Stimulated activated CD8-positive, alpha-beta memory T cell treated with anti-CD3 and anti-CD28 coated beads, Interleukin-12 subunit alpha, Interleukin-12 subunit beta, amount 100 ng/mL, for 4 hours (primary cell): ENCODE measurements at places on chromosomes 12 and 14.

GRCh38 chr12:113609692-113610469, 138.2 kb upstream of the LHX5 start:
- no peak for DNase-seq

DNA sequence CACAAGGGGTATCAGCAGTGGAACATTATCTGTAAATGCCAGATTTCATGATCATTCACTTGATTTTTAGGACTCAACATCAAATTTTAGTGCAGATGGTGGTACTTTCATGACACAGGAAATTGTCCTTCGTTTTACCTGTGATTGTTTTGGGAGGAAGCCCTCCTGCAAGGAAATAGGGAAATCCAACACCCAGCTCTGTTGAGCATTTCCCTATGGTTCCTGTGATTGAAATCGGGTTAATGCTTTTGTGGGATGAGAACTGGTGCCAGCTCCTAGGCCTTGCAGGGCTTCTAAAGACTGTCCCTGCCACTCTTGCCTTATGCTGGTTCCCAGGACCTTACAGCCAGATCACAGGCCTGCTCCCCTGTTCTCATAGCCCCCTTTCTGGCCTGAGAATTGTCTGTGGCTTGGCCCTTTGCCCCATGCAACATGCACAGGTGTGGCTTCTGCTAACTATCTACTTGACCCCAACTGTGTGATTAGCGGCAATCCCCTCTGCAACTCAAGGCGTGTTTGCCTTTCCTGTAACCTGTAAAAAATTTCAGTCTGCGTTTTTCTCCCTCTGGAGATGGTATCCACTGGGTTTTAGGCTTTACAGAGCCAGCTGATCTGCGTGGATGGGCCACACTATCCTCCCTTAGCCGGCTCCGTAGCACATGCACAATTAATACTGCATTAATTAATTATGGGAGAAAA, 112.5 kb downstream of the ETV6 start:
- DNase-seq: no peak

GRCh38 chr12:121996945-121997612, 24.6 kb upstream of the BCL7A start:
- no peak for DNase-seq

GRCh38 chr12:42482041-42482747, 107.4 kb downstream of the PRICKLE1 start:
- no peak for DNase-seq
